RPMI8226 (cell line): ENCODE measurements at places on chromosomes 2 and 18.

DNA sequence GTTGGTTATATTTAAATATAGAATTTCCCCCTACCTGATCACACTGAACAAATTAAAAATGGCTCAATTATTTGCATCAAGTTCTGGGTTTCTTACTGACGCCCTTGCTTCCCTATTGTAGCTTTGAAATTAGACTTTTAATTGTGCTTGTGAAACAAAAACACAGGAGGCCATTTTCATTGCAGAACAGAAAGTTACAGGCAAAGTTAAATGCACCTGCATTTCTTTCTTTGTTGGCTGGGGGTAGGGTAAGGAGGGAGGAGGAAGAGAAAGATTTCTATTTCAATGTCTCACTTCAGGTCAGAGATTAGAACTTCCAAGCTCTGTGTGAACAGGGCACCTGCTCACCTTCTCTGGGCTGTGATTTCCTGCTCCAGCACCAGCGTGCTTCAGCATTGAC is 199.6 kb downstream of the BCL11A start:
- peak; percentile 50 for DNase-seq

DNA sequence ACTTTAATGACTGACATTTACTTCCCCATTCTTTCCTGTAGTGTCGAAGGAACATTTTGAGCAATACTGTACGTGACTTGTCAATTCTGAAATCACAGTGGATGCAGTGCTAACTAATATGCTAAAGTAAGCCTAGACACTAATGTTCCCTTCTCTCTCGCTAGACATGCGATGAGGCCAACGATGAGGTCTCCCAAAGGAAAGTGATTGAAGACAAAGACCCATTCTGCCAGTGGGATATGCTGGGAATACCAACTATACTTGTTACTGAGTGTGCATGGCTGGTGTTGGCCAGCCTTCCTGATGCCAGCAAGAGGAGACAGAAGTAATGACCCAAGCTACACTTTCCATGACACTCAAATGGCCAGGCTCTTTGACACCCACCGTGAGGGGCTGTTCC is 2.5 kb upstream of the SERPINE2 start:
- no peak for DNase-seq

GRCh38 chr2:152682663-152683062 is 34.6 kb downstream of the PRPF40A start:
- DNase-seq, result no peak

DNA sequence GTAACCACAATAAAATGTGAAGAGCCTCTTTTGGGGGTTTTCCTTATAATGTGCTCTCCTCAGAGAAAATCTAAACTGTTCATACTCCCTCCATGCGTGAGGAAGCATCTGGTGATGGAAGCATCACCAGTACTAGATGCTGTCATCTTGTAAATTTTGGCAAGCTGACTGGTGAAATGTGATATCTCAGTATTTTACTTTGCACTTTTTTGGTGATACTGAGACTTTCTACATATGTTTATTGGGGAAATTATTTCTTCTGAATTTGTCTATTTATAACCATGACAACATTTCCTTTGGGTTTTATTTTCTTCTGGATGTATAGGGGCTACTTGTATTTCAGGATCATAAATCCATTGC is 95.9 kb upstream of the DLGAP1 start:
- DNase-seq, result no peak

GRCh38 chr2:70691497-70692140 is 76.4 kb downstream of the ADD2 start:
- no peak for DNase-seq

DNA sequence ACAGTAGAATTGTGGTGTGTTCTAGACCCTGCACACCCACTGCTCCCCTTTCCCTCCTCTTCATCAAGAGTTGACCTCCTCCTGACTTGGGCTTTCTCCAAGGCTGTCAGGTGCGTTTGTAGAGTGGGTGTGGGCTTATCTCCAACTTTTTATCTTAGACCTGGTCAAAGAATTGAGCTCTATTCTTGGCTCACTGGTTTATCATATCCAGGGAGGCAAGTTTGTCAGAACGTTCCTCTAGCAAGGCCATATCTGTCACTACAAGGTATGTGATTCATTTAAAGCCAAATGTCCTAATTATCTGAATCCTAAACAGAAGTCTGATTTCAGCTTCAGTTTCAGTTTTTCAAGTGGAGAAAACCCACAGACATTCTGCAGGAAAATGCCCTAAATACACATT is 117.1 kb upstream of the MGAT5 start:
- DNase-seq, result peak; percentile 72

- DNase-seq, result no peak
Observed at GRCh38 chr2:198698230-198698629, 759.5 kb downstream of the SATB2 start.

DNA sequence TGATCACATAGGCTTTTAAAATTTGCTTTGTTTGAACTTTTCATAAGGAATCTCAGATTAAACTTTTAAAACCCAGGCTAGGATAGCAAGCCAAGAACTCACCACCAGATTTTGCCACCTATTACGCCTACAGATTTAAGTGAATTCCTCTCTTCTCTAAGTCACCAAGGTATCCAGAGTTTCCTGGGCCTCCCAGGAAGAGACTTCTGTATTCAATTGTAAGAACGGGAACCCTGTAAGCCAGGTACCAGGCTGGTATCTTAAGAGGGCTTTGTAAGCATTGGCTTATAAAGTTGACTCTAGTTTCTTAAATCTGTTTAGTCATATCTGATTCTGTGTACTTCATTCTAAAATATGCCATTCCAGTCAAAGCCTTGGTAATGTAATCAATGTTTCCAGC is 285.1 kb downstream of the MBD5 start:
- no peak for DNase-seq

- DNase-seq, result no peak
Observed at GRCh38 chr18:60656553-60656952, 284.0 kb upstream of the MC4R start.

- DNase-seq, result no peak
Observed at GRCh38 chr2:239657992-239658391, 257.2 kb upstream of the HDAC4 start.

DNA sequence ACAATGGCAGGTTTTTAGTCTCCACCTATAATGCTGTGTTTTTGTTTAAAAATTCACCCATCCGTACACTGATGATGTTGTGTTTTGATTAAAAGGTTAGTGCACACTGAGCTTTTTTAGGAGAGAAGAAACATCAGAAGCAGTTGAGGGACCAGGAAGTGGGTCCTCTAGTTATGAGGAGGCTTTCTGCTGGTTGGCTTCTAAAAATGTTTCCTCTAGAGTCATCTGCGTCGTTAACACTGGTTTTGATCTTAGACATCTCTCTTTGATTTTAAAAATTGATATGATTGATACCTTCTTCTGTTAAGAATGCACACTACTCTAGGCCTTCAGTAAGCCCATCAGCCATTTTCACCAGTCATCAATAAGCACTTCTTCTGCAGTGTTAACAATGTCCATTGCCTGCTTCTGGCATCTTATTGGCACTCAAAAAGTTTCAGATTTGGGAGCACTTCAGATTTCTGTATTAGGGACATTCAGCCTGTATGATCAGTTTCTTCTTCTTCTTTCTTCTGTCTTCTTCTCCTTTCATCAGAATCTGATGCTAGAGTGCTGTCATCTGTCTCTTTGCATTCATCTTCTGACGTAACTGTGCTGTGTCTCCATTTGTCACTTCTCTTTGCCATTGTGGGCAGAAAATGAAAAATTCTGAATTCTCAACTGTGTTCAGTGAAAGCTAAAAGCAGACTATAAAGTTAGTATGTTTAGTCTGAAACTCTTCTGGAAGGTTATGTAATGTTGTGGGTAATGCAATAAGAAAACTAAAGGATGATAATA is 56.3 kb downstream of the PHLPP1 start:
- no peak for DNase-seq

DNA sequence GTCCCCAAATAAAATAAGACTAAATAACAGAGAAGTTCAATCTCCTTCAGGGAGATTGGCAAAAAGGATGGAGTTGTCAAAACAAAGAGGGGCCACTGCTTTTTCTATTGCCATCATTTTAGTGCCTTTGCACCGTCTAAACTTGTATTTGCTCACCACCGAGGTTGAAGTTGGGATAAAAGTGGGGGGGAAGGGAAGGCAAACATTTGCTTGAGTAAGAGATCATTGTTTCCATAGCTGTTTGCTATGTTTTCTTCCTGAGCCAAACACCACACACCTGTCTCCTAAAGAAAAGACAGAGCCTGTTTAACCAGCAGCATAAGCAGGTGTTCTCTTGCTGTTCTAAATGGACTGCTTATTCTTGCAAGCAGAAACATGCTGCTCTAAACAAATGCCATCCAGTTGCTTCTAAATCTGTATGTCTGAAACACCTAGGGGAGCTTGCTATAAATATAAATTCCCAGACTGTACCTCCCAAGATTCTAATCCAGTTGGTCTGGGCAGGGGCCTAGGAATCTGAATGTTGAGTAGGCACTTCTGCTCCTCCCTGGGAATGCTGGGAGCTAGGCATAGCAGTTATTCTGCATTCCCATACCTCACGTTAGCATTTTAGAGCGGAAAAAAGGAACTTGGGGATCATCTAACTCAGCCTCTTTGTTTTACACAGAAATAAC is 179.4 kb upstream of the ARL4C start:
- DNase-seq, result no peak

- DNase-seq, result no peak
Observed at GRCh38 chr2:240988146-240988545, 10.3 kb upstream of the SNED1 start.

DNA sequence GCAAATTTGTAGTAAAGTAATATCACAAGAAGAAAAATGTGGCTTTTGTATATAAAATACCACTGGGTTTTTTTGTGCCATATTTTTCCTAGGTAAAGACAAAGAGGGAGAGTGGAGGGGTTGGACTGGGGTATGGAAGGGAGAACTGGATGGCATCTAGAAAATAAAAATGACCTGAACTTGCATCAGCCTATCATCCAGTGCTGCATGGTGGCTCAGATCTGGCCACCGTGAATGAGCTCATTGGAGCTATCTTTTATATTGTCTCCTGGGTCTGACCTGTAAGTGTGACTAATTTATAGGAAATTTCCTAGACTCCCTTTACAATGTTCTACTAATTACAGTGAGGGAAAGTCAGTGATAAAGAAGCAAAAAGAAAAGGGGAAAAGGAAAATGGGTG is 369.0 kb downstream of the TMEM182 start:
- no peak for DNase-seq

- no peak for DNase-seq
Observed at GRCh38 chr18:57432751-57433400, 2.3 kb upstream of the ONECUT2 start.

DNA sequence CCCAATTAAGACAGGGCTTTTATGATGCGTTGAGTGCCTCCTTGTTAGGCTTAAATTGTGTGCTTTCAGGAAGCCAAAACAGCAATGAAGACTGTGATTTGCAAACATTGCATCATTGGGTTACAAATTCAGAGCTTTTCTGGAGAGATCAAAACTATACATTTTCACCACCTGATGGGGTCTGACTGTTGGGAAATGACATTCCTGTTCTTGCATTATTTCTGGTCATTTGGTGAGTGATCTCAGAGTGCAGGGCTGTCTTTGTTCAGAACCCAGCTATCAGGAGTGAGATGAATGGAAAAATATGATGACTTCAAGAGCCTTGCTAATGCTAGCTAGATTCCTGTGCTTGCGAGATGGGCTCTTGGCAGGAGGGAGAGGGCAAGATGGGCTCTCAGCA is 39.1 kb downstream of the SH3RF3 start:
- DNase-seq, result no peak

DNA sequence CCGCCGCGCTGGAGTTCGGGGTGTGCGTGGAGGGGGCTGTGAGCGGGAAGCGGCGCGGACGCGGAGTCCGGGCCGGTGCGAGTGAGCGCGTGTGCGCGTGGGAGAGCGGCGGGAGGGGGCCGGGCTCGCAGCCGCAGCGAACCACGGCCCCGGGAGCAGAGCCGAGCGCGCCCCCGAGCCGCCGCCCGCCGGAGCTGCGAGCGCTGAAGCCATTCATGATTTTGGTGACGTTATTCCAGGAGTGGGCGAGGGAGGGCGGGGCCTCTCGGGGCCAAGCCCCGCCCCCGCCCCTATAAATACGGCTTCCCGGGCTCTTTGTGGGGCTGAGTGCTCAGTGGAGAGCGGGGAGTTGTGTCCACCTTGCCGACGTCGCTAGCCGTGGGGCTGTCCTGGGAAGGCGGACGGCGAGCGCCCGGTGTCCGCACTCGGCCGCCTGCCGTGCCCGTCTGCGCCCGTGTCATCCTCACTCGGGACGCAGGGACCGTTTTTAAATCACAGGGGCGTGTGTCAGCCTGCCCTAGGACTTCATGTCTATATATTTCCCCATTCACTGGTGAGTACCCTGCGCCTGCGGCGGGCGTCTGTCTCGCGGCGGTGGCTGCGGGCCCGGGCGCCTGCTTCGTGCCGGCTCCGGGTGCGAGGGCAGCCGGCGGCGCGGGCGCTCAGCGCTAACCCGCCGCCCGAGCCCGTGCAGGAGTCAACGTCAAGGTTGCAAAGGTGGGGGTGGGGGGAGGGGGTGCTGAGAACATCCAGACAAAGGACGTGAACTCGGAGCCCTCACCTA is at the start of gene LBH:
TSS of gene LBH (plus strand) at position 323 of the 784 bp plus-strand sequence. CDS start at position 528, 205 bp downstream.
- peak; percentile 47 for DNase-seq
